ENCODE measurements at places on chromosomes 13 and 19.
A peak's percentile ranks its signal among the peaks of the same experiment; 100 is the strongest.

- DNase-seq, result no peak
These were observed 10.8 kb downstream of the GATAD2A start for GRCh38 chr19:19416280-19416679.

DNA sequence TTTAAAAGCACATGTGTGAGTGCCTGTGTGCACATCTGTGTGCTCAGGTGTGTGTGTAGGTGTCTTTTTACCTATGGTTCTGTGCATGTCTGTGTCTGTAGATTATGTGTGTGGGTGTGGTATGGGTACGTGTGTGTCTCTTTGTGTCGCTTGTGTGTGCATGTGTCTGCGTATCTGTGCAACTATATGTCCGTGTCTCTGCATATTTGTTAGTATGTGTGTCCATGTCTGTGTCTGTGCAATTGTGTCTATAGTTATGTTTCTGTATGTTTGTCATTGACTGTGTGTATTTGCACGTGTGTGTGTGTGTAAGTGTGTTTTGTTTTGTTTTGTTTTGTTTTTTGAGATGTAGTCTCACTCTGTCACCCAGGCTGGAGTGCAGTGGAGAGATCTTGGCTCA lies 7.3 kb upstream of the KCTD15 start:
- DNase-seq, result no peak

DNA sequence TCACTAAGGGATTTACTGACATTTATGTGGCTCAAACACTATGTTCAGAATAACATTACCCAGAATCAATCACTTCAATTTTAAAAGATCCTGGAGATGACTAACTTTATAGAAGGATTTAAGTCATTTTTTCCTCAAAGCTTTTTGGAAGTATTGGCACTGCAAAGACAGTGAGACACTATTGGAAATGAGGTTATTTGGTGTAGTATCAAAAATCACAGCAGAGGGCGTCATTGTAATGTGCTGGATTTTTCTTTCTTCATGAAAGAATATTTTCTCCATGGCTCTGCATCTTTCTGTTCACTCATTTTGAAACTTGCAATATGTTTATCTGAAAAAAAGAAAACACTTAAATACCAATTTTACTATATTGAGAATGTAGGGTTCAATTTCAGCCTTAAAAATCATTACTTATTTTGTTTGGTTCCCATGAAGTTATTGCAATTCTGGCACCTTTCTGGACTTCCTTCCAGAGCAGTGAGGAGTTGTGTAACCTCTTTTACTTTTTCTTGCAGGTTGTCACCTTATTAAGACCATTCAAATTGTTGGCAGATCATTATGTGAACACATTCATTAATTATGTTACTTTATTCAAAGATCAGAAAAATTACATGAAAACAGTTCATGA lies 3.7 kb upstream of the CSNK1A1L start:
- DNase-seq, result no peak

GRCh38 chr13:100019780-100020356 lies 38.3 kb downstream of the ZIC2 start:
- DNase-seq, result no peak

DNA sequence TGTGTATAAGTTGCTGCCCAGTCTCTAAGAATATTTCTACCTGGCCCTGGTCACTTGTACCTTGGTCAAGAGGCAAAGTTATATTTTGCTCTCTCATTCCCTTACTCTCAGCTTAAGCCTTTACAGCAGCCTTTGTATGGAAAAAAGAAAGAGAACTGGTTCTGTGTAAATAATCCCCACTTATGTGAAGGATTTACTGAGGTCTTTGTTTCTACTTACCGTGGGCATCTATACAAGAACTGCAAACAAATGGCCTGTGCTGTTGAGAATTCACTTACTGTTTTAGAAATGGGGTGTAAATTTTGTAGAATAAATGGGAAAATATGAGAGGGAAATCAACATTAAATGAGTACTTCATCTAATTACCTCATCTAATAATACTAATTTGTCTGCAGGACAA lies 267.4 kb downstream of the PCDH20 start:
- no peak for DNase-seq

GRCh38 chr19:40641281-40641680 lies 40.1 kb downstream of the LTBP4 start:
- no peak for DNase-seq

- DNase-seq, result no peak
These were observed 371.3 kb downstream of the SLITRK5 start for GRCh38 chr13:88042489-88042888.

DNA sequence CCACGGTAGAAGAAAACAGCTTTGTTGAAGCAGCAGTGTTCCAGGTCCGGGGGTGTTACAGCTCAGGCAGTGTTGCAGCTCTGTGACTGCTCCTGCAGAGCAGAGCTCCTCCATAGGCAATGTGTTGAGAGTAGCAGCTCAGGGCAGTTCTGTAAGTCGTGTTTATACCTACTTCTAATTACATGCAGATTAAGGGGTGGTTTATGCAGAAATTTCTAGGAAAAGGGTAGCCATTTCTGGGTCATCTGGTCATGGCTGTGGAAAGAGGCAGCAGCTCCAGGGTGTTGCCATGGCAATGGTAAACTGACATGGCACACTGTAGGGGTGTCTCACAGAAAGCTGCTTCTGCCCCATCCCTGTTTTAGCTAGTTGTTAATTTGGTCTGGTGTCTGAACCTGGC lies 316.4 kb downstream of the GPC5 start:
- no peak for DNase-seq

DNA sequence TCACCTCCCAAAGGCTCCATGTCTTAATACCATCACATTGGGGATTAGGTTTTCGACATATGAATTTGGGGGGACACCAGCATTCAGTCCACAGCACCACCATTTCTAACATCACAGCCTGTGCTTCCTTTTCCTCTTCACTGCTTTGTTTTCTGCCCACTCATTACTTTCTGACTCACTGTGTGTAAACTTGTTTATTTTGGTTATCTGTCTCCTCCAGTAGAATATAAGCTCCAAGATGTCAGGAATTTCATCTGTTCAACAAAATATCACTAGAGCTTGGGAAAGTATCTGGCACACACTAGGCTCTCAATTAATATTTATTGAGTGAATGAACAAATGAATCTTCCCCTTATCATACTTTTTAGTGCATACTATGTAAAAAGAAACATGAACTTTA lies 152.0 kb downstream of the NUFIP1 start:
- DNase-seq, result no peak

- no peak for DNase-seq
These were observed 443.1 kb upstream of the SPRY2 start for GRCh38 chr13:80783926-80784565.

DNA sequence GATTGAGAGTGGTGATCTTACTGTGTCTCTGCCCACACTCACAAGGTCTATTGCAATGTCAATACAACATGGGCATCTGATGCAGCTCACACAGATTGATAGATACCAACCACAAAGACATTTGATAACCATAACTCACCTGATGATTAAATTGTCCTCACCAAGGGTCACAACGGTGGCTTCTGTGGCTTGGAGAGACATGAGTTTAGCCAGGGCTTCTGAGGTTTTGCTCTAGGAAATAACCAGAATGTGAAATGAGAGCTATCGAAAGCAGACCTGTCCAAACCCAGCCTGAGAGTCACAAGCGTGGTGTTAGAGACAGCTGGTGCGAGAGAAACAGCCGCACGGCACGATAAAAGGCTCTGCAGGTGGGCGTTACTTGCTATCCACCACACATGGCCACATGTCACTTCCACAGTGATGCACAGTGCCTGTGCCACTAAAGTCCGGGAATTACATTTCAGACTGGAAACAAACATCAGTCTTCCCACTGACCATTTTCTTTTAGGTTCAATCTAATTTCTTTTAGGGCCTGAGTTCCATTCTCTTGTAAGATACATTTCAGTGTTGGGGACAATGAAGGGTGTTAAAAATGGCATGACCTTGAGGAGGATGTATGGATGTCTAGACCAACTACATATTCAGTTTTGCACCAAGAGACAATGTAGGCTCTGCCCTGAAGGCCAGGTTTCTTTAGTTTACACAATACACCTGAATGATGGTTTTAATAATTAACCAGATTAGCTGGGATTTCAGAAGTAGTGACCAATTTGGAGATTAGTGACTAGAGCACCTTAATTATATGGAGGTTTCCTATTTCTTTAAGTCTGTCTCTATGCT lies 53.7 kb downstream of the ATP7B start:
- DNase-seq, result no peak

DNA sequence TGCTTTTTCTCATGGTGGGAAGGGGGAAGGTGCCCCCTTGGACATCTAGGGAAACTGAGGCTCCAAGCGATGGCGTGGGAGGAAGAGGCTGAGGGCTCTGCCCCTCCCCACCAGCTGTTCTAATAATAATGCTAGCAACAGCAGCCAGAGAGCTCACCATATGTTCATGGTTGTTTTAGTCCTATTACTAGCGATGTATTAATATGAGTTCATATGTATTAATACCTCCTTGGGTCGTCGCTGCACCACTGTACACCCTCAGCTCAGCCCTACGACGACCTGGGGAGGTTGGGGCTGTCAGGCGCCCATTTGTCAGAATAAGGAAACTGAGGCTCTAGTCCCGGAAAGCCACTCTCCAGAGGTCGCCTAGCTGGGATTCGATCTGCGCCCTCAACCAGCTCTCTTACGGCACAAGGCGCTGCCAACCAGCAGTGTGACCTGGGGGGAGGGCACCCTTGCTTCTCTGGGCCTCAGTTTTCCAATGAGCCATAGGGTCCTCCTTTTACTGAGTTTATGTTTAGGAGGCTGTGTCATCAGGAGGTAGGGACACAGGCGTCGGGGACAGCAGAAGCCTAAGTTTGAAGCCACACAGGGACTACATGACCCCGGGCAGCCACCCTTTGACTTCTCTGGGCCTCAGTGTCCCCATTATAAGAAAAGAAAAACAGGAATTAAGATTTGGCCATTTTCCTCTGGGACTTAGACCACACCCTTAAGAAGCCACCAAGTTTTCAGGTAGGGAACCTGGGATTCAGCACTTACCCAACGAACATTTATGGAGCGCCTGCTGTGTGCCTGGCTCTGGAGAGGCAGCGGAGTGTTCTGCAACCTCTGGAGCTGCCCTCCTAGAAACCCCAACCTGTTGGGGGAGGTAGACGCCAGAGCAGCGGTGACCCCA lies 664 bp downstream of the MAST3 start:
- DNase-seq, result no peak

DNA sequence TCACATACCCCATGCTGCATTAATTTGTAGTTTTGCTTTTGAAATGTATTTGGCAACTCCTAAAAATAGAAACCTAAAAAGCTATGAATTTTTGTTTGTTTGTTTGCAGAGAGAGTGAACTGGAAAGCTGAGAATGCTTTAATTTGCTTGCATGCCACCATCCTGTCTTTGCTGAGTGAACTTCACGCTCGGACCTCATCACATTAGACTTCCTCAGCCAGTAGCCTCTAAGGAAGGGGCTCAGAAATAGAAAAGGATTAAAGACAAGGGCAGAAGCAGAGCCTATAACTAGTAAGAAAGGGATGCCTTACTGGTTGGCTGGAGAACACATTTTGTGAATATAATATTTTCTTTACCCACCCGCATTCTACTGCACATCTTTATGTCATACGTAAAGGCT lies 275.1 kb downstream of the DCLK1 start:
- DNase-seq, result no peak

GRCh38 chr13:82747291-82747690 lies 1135.0 kb downstream of the SLITRK1 start:
- DNase-seq, result no peak

DNA sequence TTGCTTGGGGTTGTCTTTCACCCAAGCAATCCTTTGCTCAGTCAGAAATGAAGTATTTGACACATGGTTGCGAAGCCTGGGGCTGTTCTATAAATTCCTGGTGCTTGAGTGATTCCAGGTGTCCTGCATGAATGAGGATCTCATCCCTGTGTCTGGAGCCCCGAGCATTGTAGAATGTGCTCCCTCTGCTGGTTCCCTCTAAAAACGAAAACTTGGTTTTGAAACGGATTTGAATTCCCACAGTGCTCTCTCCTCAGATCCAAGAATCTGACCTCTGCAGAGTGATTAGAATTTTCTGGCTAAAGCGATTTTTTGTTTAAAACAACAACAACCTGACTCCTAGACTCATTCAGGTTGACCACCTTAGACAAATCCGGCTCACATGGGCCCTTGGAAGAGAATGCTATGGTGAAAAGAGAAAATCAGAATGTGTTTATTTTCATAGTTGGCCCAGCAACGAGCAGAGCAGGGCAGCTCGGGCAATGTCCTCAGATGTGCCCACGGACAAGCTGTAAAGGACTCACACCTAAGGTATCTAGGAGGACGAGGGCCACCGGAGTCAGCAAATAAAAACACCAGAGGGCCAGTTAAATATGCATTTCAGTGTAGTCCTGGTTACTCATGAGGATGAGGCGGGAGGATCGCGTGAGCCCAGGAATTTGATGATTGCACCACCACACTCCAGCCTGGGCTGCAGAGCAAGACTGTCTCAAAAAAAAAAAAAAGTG lies 8.7 kb upstream of the ATP12A start:
- DNase-seq, result no peak

DNA sequence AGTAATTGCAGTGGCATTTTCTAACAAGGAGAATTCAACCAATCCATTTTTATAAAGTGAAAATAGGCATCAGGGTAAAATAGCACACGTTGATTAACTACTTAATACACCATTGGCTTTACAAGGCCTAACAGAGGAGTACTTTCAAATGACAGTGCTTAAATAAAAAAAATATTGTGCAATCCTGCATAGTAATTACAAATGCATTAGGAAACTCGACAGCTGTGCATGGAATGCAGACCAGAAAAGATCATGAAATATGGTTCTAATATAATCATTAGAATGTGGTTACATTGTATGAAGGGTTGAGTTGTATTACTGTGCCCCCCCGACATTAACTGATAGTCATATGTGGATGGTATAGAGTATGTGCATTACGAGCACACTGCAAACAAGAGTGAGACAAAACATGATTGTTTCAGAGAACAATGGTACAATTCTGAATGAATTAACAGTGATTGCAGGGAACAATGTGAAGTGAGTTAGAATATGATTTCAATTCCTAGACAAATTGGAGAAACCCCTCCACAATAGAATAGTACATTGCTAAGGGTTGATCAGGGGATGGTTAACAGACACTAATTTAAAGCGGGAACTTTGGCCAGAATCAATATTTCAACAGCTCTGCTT lies 270.6 kb downstream of the GPC5 start:
- DNase-seq, result no peak

DNA sequence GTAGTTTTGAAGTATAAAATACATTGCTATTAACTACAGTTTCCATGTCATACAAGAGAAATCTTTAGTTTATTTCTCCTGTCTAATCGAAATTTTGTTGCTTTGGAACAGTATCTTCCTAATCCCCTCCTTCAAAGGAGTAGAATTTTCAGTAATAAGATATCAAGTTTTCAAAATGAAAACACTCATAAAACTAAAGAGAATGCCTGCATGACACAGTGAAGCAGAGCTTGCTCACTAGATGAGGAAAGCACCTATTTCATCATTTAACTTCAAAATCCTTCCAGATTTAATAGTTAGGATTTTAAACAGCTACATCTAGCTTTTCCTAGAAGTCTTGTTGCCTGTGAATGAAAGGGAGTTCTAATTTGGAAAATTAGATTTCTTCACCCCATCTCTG lies 80.8 kb downstream of the TNFSF11 start:
- DNase-seq, result no peak

- no peak for DNase-seq
These were observed 2526.0 kb downstream of the PCDH9 start for GRCh38 chr13:64704121-64704649.

GRCh38 chr19:7534531-7535046 lies 928 bp upstream of the PNPLA6 start:
- DNase-seq, result no peak

GRCh38 chr13:20848203-20848602 lies 54.3 kb downstream of the XPO4 start:
- DNase-seq, result no peak

- peak; percentile 69 for DNase-seq
These were observed 685 bp downstream of the LENG9 start for GRCh38 chr19:54462655-54463530.

All from effector memory CD8-positive, alpha-beta T cell (primary cell).